Lung (tissue), 17 donors: ENCODE measurements at places on chromosomes 1 and 21. TPM values are rescaled to one million over a fixed set of nuclear protein-coding genes. Genes with fewer than 3 reads are reported as not detected.

The LPAR3 gene
- total RNA-seq: 8.3 TPM

GRCh38 chr21:22556829-22557228 is 1558.6 kb downstream of the NCAM2 start:
- DNase-seq: no peak

- no peak for DNase-seq
Measured at GRCh38 chr1:182754543-182755314, 34.8 kb upstream of the NPL start.

GRCh38 chr1:109112056-109112651 is 1.8 kb upstream of the ELAPOR1 start:
- no peak for DNase-seq

GRCh38 chr1:225498549-225499136 is 70.8 kb upstream of the LBR start:
- DNase-seq: no peak

- DNase-seq: no peak
Measured at GRCh38 chr1:109901524-109902145, 9.0 kb upstream of the CSF1 start.

DNA sequence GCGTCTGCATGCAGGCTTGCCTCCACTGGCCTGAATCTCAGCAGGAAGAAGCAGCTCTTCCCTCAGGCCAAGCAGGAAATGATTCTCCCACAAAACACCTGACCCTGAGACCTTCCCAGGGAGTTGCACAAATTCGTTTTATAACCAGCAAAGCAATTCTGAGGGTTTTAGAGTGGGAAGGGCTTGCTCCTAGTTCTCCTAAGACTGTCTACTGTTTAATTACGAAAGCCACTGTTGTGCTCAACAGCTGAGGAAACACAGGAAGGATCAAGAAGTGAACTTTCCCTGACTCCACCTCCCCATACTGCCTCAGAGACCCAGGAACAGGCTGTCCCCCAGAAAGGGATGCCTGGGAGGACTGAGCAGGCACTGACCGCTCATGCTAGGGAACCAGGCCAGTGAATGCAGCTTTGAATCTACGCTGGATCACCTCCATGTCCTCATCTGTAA is 37.0 kb upstream of the PUM1 start:
- DNase-seq: no peak

DNA sequence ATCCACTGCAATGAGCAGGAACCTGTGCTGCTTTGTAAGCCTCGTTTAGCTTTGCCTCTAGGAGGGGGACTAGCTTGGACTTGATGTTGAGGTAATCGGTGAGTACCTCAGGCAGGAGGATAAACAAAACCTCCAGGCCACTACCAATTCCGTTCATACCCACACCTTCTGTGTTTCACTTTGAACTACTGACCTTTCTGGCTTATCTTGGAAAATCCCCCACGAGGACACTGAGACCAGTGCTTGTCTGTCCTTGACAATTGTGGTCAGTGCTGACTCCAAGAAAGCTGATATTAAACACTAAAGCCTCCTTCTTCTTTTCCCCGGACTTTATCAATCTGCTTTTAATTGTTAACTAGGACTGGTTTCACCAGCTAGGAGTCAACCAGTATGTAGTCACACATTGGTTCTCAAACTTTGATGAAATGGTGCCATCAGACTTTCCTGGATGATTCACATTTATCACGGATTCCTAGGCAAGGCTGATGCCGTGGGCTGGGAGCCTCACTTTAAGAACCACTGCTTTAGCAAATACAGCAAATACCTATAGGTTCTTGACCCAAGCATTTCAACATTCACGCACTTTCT is 52.7 kb downstream of the TGFB2 start:
- peak; percentile 23 for DNase-seq

- DNase-seq: no peak
Measured at GRCh38 chr21:45877821-45878469, 103.6 kb upstream of the COL6A1 start.

GRCh38 chr1:201090541-201090940 is 21.7 kb downstream of the CACNA1S start:
- no peak for DNase-seq

- DNase-seq: peak; percentile 63
Measured at GRCh38 chr1:15245593-15246360, 1.2 kb upstream of the FHAD1 start.

- DNase-seq: peak; percentile 66
Measured at GRCh38 chr1:173056365-173056764, 5.6 kb upstream of the TNFSF18 start.

DNA sequence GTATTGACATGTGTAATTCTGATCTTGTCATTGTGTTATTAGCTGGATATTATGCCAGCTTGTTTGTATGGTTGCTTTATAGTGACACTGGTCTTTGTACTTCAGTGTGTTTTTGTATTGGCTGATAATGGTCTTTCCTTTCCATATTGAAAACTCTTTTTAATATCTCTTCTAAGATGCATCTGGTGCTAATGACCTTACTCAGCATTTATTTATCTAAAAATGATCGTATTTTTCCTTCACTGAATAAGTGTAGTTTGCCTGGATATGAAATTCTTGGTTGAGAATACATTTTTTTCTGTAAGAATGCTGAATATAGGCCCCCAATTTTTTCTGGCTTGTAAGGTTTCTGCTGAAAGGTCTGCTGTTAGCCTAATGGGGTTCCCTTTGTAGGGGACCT is 465.5 kb upstream of the TMPRSS15 start:
- no peak for DNase-seq
